ENCODE measurements at places on chromosomes 11 and 22. TPM values are rescaled to one million over a fixed set of nuclear protein-coding genes. Genes with fewer than 3 reads are reported as not detected.

- no peak for DNase-seq
Observed at GRCh38 chr11:123624974-123625373, 29.4 kb downstream of the SCN3B start.

The SNX32 gene
- polyA plus RNA-seq, result 0.80 TPM

DNA sequence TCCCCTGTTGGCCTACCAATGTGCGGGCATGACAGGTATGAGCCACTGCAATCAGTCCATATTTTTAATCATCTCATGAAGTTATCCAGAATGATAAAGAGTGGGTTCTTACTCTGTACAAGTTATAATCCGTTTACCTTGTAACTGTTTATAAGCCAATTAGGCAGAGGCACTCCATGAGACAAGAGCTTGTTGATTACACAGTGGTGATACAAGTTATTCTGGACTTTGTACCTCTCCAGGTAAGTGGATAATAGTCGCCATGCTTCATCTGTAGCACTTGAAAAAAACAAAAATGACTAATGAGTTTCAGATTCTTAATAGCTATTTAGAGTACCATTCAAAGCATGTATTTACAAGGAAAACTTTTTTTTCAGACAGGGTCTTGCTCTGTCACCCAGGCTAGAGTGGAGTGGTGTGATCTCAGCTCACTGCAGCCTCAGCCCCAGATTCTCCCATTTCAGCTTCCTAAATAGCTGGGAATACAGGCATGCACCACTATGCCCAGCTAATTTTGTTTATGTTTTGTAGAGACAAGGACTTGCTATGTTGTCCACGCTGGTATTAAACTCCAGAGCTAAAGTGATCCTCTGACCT lies 17.7 kb upstream of the FNBP4 start:
- no peak for DNase-seq

DNA sequence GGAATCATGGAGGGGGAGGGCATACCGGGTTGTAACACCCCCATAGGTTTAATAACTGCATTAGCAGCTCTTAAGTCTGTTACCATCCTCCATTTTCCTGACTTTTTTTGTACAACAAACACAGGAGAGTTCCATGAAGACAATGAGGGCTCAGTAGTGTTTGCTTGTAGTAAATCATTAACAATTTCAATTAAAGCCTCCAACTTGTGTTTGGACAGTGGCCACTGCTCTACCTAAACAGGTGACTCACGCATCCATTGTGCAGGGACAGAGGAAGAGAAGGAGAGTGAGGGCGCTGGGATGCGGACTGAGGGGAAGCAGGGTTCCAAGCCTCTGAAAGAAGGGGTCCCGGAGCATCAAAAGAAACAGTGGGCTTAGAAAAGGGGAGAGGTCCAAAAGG lies 21.3 kb upstream of the MTNR1B start:
- DNase-seq, result no peak

DNA sequence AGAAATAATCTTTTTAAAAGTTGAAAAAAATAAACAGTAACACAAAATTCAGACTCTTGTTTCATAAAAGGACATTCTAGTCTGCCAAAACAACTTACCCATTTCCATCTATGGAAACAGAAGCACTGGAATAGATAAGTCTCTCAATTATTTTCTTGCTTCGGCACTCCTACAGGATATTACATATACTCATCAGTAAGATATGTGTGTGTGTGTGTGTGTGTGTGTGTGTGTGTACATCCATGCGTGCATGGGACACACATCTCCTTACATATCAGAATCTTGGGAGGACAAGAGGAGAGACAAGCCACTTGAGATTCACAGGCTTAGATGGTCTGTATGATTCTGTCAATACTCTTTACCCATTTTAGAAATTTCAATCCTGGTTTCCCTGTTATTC lies 144.6 kb downstream of the ATG16L2 start:
- DNase-seq, result no peak

The ARRB1 gene
- polyA plus RNA-seq, result 27.2 TPM

DNA sequence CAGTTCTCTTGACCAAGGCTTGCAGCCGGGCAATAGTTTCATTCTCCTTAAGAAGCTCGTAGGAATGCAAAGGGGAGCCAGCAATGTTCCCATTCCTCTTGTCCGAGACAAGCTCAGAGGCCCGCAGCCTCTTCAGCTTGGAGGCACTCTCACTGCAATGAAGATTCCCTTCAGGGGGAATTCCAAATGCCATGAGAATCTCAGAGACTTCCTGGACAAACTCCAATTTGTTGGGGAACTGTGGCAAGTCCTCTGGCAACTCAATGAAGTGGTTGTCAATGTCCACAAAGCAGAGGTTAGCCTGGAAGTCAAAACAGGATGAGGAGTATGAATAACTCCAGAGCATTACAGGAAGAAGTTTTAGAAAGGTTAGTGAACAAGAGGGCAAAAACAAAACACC lies 84.4 kb downstream of the DENND5A start:
- no peak for DNase-seq

Data from ovary (tissue), 10 donors.